ENCODE measurements at places on chromosomes 1 and 21.

DNA sequence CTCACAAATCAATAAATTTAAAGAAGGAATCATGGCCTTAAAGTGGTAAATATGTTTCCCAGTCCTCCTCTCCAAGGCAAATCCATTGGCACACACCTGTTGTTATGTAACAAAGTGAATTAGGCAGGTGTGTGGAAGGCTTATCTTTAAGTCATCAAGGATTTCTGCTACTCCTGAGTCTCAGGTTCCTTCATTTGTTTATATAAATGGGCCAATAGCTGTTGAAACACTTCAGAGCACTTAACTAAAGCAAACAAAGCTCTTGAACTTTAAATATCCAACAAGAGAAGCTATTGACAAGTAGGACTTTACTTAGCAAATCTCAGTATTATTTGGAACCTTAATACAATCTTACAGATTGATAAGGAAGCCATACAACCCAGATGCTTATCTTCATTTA is 99.3 kb upstream of the ESRRG start:
- no peak for DNase-seq

DNA sequence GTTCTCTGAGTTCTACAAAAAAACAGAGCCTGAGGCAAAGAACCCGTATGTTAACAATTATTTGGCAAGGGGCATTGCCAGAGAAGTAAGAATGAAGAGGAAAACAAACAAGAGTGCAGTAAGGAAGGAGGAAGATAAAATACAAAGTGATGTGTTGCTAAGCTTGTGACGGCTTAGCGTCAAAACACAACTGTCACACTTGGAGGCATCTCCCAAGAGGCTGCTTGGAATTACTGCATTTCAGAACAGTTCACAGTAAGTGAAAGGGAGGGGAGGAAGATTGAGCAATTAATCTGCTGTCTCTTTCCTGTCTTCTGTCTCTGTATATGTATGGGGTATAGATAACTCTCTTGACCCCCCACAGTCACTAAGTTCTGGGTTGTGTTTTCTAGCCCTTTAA is 1017.0 kb upstream of the TMPRSS15 start:
- DNase-seq, result no peak

DNA sequence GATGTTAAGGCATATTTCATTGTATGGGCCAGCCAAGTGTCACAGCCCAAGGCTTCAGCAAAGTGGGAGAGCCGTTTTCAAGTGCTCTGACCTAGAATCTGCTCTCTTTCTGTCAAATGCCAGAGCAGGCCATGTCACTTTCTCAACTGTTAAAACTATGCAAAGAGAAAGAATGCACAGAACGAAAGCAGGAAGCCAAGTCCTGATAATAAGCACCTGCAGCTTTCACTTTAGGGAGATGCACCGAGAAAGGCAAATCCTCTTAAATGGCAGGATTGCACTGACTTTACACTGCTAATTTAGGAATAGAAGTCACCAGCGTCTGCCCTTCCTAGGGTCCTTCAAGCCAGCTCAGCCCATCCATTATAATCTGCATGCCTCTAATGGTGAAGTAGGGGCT is 49.2 kb upstream of the NTPCR start:
- no peak for DNase-seq

DNA sequence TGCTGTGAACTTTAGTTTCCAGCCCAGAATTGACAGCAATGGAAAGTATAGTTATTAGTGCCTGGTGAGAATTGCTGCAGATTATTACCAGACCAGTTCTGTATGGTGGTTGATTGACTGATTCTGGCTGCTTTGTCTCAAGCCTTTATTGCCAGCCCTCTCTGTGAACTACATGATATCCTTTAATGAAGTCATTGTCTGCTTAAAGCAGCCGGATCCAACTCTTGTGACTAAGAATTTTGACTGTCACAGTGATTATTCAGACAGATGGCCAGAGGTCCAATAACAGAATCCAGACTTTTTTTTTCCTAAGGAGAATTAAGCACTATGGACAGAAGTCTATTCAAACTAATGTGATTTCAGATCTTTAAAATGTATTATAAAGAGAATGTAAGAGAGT is 1548.6 kb upstream of the B3GALT2 start:
- DNase-seq, result no peak

DNA sequence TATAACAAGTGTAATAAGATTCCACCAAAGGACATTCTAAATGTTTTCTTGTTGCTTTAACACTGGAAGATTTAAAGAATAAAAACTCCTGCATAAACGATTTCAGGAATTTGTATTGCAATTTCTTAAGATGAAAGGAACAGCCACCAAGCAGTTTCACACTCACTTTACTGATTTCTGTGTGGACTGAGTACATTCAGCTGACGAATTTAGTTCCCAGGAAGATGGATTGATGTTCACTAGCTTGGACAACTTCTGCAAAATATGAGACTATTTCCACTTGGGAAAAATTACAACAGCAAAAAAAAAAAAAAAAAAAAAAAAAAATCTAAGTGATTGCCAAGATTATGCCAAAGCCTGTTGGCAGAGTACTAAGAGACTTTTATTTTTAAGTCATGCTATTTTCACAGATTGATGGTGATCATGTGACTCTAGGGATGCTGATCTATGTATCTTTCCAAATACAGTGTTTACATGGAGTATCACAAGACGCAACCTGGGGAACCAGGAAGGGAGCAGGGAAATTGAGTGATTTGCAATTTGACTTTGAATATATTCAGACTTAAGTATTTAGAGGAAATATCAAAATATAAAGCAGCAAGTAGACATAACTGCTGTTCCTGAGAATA is 341.0 kb downstream of the NTNG1 start:
- no peak for DNase-seq

- no peak for DNase-seq
Measured at GRCh38 chr1:187878883-187879282, 1050.1 kb downstream of the PLA2G4A start.

DNA sequence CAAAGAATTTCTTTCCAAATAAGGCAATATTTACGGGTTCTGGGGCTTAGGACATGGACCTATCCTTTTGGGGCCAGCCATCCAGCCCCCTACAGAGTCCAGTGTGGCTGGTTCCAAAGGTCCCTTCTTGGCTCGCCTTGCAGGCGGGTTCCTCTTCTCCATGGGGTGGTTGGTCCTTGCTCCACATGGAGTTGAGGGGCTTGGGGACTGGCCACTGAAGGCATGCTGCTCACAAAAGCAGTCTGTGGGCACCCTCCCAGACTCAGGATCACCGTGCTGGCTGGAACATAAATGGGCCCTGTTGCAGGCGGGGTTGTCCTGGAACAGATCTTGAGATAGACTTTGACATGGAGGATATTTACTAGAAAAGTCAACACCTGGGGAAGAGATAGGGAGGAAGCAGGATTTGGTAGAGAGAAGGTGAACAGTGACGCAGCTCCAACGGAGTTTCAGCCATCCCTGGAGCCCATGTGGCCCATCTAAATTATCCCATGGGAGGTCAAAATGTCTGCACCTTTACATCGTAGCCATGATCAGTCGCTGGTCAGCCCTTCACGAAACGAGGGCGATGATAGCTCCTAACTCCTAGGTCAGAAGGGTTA is 39.1 kb upstream of the LRP8 start:
- DNase-seq, result no peak

DNA sequence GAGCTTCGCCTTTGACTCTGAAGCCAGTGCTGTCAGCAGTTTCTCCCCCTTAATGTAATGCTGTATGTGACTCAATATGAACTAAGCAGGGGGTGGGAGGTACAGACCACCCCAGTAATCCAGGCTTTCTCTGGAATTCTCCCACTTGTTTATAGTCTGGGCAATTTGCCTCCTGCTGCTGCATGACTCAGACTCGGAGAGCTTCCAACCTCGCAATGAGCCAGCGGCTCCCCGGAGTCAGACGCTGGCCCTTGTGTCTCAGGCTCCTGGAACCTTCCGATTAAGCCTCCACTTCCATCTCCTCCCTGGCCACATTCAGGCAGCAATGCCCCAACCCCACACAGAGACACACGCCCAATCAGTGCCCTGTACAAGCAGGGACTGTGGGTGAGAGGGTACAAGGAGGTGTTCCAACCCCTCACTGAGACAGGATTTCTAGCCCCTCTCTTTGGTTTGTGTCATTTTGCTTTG is 471.7 kb upstream of the VAMP3 start:
- DNase-seq, result peak; percentile 64

DNA sequence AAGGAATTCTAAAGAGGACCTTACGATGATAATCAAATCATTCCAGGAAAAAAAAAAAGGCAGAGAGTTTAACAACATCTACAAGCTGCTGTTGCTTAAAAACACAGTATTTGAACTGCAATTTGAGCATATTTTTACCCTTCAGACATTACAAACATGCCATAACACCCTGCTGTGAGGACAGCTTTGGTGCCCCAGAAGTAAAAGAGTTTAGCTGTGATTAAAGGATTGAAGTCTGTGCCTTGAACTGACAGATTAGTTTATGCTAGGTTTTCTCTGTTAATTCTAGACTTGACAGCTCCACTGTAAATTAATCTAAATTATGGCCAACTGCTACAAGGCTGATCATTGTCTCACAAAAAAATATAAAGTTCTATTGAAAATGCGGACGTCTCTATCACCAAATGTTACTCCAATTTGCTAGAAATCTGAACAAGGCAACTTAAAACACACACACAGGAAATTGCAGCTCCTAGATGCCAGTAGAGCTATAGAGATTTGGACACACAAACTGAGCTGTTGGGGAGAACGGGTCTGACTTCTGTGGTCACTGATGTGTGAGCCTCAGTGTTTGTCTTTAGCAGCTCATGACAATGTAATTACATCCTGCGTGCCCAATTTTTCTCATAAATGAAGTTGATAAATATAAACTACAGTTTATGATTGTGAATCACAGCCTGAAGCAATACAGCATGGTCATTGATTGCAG is 217.9 kb downstream of the NTNG1 start:
- DNase-seq, result no peak

- no peak for DNase-seq
Measured at GRCh38 chr21:37862536-37862935, 53.7 kb downstream of the KCNJ6 start.

DNA sequence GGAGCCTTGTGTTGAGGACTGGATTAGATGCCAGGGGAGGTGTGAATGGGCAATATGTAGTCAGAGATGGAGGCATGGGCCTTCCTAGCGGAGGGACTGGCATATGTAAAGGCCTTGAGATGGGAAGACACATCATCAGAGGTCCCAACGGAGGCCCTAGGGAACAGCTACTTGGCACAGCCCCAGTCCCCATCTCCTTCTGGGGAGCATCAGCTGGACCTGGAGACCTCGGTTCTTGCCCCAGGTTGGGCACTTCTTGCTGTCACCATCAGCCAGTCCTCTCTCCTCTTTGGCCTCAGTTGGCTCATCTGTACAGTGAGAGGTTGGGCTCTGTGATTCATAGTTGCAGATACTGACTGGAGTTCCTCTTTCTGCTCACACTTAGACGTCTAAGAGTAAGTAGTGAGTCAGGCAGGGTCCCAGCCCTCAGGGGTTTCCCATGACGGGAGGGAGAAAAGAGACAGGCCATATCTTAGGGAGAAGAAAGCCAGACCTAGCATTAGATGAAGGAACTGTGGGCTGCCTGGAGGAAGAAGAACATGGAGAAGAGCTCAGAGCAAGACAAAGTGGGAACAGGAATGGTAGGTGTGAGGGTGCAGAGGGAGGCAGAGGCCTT is 3.4 kb upstream of the MARCKSL1 start:
- DNase-seq, result no peak

DNA sequence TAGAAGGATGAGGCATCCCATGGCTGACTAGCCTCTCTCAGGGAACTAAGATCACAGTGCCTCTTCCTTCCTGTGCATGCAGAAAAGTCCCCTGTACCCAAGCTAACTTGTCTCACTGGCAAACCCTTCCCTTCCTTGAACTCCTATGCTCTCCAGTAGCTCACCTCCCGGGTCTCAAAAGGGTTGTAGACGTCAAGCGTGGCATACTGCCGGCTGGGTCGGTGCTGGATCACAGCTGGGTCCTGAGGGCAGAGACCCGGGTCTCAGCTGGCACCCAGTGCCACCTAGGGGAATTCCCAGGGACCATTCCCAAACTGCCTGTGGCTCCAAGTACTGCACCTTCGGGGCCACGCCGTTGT is 688 bp downstream of the SCAMP3 start:
- DNase-seq, result no peak

DNA sequence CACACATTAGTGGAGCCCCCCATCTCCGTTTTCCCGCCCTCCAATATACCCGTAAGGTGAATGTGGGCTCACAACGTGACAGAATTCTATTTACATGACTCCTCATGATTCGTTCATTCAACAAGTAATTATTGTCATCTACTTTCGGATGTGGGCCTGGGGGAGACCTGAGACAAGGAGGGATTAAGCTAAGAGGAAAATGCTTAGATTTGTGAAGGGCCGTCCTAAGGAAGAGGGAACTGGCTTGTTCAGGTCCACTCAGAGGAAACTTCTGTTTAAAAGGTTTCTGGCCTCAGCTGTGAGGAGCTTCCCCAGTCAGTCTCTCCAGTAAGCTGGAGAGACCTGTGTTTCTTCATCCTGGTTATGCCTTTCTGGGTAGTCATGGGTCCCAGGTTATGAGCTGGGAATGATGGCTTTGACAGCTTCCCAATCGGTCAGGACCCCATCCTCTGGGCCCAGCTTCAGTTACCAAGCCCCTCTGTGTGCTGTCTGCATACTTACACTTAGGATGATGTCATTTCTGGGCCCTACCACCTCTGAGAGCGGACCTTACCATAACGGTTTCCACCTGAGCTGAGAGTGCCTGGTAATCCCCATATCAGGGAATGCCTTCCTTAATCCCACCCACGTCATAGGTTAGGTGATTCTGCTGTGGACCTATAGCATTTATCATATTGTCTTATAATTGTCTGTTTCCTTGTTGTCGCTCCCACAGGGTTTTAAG is 687 bp upstream of the ERI3 start:
- no peak for DNase-seq
